Gastrocnemius medialis (tissue), 4 donors: ENCODE measurements at places on chromosomes 7 and 10. TPM values are rescaled to one million over a fixed set of nuclear protein-coding genes. Genes with fewer than 3 reads are reported as not detected.

GRCh38 chr7:108253275-108254044 lies 123.3 kb upstream of the LAMB4 start:
- H3K4me3 ChIP-seq = no peak overlapping the region

DNA sequence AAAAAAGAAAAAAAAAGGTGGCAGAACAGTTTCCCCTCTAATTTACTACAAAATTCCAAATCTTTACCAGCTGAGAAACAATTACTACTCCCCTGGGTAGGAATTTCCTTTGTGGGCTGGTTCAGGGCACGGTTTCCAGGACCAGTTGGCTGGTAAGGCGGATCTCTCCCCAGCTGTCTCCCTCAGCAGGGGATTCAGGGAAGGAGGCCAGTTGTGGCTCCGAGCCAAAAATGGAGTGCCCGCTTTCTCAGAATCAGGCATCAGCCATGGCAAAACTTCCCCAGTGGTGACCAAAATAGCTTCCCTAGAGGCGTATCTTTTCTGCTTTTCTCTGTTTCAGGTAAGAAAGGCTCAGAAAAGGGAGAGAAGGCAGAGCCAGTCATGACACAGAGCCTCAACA lies 91.2 kb downstream of the ZNF22 start:
- no peak overlapping the region for H3K27ac ChIP-seq
- no peak overlapping the region for H3K4me3 ChIP-seq
- H3K4me1 ChIP-seq = no peaks in the 10 kb centered on the region
- H3K36me3 ChIP-seq = no peaks in the 10 kb centered on the region

DNA sequence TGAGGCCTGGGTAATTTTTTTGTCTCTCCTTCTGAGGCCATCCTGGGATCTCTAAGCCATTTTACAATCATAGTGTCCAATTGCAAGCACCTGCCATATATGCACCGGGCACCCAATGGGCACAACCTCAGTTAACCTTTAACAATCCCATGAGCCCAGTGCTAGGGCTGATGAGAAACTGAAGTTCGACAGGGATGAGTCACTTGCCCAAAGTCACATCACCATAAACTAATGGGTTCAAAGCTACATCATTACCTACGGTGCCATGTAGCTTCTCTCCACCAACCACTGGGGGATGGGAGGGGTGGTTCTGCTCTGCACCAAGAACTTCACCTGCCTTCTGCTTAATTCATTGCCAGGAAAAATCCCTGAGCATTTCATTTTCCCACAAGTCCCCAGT lies 95.8 kb upstream of the ZNF716 start:
- DNase-seq = no peak
- no peak overlapping the region for H3K27ac ChIP-seq
- H3K36me3 ChIP-seq = no peaks in the 10 kb centered on the region
- no peaks in the 10 kb centered on the region for H3K27me3 ChIP-seq
- no peak overlapping the region for H3K4me3 ChIP-seq
- no peaks in the 10 kb centered on the region for H3K4me1 ChIP-seq

The MOGAT3 gene
- not detected for total RNA-seq

DNA sequence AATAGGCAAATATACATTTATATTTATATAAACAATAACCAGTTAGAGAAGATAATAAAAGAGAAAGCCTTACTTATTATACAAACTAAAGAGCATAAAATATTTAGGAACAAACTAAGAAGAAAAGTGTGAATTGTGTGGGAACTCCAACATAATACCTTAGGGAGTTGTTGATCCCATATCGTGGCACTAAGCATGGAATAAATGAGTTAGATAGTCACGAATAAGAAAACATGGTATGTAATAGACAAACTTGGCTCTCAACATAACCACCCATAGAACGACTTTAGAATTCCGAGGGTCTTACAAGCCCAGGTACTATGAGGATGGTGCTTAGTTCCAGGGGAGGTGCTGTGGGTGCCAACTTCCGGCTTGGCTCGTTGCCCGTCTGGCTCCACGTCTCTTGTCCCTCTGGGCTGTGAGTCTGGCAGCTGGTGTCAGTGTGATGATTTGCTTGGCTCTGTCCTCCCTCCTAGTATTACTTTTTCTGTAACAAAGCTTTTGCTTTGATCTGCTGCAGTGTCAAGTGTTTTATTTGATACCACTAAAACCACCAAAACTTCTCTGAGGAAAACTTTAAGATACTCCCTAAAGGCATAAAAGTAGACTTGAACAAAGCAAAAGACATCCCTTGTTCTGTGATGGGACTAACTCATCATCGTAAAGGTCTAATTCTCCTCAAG lies 9.5 kb upstream of the RBM20 start:
- no peaks in the 10 kb centered on the region for H3K36me3 ChIP-seq
- H3K27ac ChIP-seq = peak overlapping the region; percentile 86
- DNase-seq = peak; percentile 69
- H3K4me1 ChIP-seq = peaks cover 55% of the 10 kb centered on the region
- no peaks in the 10 kb centered on the region for H3K27me3 ChIP-seq

- no peak overlapping the region for H3K27ac ChIP-seq
- DNase-seq = no peak
- no peak overlapping the region for H3K4me3 ChIP-seq
- H3K27me3 ChIP-seq = no peaks in the 10 kb centered on the region
- H3K36me3 ChIP-seq = no peaks in the 10 kb centered on the region
Observed at GRCh38 chr10:71075086-71075758, 137.1 kb upstream of the UNC5B start.

DNA sequence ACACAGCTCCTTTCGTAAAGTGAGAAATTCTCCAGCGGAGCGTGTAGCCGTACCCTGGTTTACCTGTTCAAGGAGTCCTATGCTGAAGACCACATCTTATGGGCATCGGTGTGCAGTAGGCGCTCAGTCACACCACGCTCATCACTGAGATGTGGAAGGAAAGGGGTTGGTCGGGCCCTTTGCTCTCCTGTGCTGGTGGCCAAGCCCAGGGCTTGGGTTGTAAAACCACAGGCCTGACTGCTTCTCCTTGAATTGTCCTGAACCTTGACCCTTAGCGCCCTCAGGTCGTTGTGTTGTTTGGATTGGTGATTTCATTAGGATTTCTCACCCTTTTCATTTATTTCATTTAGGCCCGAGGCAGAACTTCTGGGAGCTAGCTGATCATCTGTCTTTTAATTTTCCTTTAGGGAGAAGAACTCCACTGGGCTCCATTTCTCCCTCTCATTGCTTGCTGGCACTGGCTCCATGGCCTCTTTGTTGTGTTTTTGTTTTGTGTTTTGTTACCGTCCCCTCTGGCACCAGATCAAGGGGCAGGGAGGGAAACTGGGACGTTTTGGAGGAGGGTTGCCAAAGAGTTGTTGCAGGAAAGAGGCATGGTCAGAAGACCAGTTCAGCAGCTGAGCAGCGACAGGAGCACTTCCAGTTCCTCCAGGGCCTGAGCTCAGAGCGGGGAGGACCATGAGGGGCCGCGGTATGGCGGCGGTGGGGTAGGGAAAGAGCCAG lies 511.4 kb upstream of the GALNT17 start:
- H3K4me3 ChIP-seq = no peak overlapping the region
- no peak for DNase-seq
- no peaks in the 10 kb centered on the region for H3K4me1 ChIP-seq
- H3K27me3 ChIP-seq = no peaks in the 10 kb centered on the region
- H3K27ac ChIP-seq = no peak overlapping the region

DNA sequence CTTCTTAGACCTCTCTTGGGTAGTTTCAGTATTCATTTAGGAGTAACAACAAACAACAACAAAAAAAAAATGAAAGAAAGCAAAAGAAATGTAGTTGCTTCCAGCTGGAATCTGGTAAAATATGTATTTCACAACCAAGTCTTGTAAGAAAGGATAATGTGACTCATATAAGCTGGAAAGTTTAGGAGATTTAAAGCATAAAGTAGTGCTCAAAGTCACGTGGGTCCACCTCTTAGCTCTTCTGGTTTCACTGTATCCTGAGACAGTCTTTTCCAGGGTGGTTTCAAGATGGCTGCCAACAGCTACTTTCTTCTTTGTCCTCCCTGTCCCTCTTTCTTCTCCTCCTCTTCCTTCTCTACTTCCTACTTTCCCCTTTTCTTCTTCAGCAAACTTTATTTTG lies 69.5 kb upstream of the CDK13 start:
- no peaks in the 10 kb centered on the region for H3K36me3 ChIP-seq
- H3K4me1 ChIP-seq = no peaks in the 10 kb centered on the region
- no peak for DNase-seq
- H3K4me3 ChIP-seq = no peak overlapping the region
- no peak overlapping the region for H3K27ac ChIP-seq

GRCh38 chr10:28891058-28891713 lies 213.9 kb downstream of the BAMBI start:
- no peaks in the 10 kb centered on the region for H3K4me1 ChIP-seq
- no peak overlapping the region for H3K4me3 ChIP-seq
- no peaks in the 10 kb centered on the region for H3K27me3 ChIP-seq
- DNase-seq = no peak

DNA sequence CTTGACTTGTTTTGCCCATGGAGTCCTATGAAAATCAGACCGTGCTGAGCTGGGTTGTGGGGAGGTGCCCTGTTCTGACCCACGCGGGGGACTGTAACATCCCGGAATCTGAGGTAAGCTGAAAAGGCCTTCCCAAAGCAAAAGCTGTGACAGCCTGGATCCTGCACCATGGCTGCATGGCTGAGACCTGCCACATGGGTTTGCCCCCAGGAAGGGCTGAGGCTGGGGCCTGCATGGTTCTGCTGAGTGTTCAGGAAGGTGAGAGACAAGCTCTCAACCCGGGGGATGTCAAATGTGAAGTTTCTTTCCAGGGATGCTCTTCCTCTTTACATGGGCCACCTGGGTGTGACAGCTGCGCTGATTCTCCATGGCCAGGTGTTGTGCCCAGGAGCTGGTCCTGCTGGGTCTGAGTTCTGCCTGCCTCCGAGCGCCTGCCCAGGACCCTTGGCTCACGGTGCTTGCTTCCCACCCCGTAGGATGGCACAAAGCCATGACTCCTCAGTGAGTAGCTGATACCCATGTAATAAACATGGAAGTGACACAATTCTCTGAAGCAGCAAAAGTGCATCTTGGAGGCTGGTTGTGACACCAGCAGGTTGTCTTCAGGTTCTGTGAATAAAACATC lies 58.3 kb downstream of the VIPR2 start:
- H3K4me1 ChIP-seq = peaks cover 9% of the 10 kb centered on the region
- H3K4me3 ChIP-seq = no peak overlapping the region
- DNase-seq = no peak
- H3K27ac ChIP-seq = no peak overlapping the region

DNA sequence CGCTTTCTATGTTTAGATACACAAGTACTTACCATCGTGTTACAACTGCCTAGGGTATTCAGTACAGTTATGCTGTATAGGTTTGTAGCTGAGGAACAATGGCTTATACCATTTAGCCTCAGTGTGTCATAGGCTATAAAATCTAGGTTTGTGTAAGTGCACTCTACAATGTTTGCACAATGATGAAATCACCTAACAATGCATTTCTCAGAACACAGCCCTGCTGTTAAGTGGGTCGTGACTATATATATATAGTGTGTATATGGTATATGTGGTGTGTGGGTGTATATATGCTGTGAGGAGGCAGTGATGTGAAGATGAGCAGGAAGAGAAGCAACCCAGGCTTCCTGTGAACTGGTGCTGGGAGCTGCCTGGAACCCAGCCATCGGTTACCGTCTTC lies 65.6 kb upstream of the MKI67 start:
- DNase-seq = no peak
- H3K36me3 ChIP-seq = no peaks in the 10 kb centered on the region
- H3K4me3 ChIP-seq = no peak overlapping the region
- no peaks in the 10 kb centered on the region for H3K27me3 ChIP-seq
- no peaks in the 10 kb centered on the region for H3K4me1 ChIP-seq

The TMEM176B gene
- 5.8 TPM for total RNA-seq

DNA sequence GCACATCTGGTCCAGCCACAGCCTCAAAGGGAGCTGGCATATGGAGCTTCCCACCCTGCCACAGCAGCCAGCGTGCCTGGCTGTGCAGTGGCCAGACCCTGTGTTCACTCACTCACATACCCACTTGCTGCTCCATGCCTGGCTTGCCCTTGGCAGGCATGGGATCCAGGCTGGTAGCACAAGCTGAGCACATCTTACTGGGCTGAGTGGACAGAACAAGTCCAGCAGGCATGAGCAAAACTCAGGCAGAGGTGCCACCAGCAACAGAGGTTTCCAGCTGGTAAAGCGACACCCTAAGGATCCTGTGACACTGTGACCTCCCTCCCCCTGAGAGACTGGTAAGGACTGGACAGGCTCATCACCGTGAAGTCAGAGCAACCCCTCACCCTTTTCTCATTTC lies 25.1 kb downstream of the SVIL start:
- peak overlapping the region; percentile 96 for H3K27ac ChIP-seq
- peak; percentile 59 for DNase-seq
- H3K36me3 ChIP-seq = no peaks in the 10 kb centered on the region

- no peaks in the 10 kb centered on the region for H3K27me3 ChIP-seq
- H3K4me1 ChIP-seq = no peaks in the 10 kb centered on the region
- no peak for DNase-seq
- no peak overlapping the region for H3K27ac ChIP-seq
- H3K36me3 ChIP-seq = no peaks in the 10 kb centered on the region
Observed at GRCh38 chr10:128573281-128573845, 447.1 kb upstream of the MKI67 start.

DNA sequence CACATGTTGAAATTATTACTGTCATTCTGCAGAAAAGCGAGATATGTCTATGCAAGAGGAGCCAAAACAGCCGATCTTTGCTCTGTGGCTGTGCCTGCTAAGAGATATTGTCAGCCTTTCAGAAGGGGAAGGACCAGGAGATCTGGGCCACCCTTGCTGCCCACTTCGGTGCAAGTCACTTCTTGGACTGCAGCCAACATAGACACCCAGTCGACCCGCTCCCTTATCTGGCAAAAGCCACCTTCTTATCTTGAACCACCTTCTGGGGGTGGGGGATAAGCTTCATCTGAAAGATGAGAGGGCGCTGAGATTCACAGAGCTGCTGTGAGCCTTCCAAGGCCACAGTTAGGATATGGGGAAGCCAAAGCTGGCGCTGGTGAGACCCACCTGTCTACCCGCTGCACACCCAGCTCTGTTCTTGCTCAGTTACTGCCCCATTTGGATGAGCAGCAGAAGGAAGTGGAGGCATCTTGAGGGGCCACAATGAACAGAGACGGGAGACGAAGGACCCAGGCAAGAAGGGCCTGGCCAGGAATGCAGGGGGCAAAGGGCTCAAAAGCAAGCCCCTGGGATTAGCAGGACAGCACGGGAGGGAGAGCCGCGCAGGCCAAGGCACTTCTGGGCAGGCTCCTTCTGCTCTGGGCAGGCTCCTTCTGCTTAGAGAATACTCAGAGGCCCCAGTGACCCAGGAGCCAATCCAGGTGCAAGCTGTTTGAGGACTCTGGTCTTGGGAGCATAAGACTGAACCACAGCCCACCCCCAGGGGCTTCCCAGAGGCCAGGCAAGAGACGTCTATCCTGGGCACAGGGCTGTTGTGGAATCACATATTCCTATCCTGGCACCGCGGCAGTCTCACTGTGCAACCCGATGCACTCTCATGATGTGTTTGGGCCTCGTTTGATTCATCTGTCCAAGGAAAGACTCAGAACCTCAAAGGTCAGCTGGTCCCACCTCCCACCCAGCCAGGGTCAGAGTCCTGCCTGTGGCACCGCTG lies 38.4 kb upstream of the NPFFR1 start:
- no peak overlapping the region for H3K4me3 ChIP-seq
- peaks cover 40% of the 10 kb centered on the region for H3K4me1 ChIP-seq
- DNase-seq = no peak
- H3K27ac ChIP-seq = peak overlapping the region; percentile 78
- no peaks in the 10 kb centered on the region for H3K27me3 ChIP-seq
